ENCODE measurements at places on chromosomes 11 and 22.

DNA sequence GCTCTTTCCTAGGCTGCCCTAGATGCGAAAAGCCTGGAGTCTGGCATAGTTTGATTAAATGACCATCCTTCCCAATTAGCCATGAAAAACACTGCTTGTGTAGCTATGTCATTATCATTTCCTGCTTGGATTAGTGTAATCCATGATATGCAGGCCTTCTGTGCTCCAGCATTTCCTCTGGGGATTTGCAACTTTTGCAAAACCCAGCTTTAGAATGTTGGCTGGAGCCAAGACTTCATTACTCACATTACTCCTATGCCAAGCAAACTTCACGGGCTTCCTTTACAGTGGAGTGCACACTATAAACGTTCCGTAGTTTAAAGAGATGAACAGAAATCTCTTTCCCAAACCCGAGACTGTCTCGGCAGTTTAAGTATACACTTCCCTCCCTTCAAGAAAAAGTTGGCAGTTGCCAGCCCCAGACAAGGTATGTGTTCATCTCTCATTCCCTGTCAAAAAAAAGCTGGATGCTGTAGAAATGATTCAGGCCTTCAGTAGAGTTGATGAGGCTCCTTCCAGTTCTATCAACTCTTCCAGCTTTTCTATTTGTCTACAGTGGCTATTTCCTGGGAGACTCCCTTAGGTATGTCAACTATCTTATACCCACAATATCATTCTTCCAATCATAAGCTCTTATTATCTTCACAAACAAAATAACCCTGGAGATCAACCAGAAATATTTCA lies 180.0 kb downstream of the MAML2 start:
- peaks cover 5% of the 10 kb centered on the region for H3K36me3 ChIP-seq
- DNase-seq, result no peak
- H3K4me1 ChIP-seq, result peaks cover 44% of the 10 kb centered on the region
- no peak overlapping the region for H3K27ac ChIP-seq
- H3K27me3 ChIP-seq, result no peaks in the 10 kb centered on the region
- no peak overlapping the region for H3K4me3 ChIP-seq

GRCh38 chr11:125253795-125254525 lies 89.4 kb downstream of the PKNOX2 start:
- peaks cover 7% of the 10 kb centered on the region for H3K27me3 ChIP-seq
- H3K36me3 ChIP-seq, result no peaks in the 10 kb centered on the region
- no peak overlapping the region for H3K4me3 ChIP-seq

GRCh38 chr11:84906995-84907394 lies 720.1 kb downstream of the DLG2 start:
- H3K27me3 ChIP-seq, result no peaks in the 10 kb centered on the region
- no peaks in the 10 kb centered on the region for H3K36me3 ChIP-seq

GRCh38 chr11:119520966-119521365 lies 98.0 kb upstream of the THY1 start:
- peak overlapping the region; percentile 70 for H3K27ac ChIP-seq
- DNase-seq, result no peak
- H3K4me1 ChIP-seq, result peaks cover 28% of the 10 kb centered on the region
- no peak overlapping the region for H3K4me3 ChIP-seq
- no peaks in the 10 kb centered on the region for H3K36me3 ChIP-seq
- peaks cover 9% of the 10 kb centered on the region for H3K27me3 ChIP-seq

DNA sequence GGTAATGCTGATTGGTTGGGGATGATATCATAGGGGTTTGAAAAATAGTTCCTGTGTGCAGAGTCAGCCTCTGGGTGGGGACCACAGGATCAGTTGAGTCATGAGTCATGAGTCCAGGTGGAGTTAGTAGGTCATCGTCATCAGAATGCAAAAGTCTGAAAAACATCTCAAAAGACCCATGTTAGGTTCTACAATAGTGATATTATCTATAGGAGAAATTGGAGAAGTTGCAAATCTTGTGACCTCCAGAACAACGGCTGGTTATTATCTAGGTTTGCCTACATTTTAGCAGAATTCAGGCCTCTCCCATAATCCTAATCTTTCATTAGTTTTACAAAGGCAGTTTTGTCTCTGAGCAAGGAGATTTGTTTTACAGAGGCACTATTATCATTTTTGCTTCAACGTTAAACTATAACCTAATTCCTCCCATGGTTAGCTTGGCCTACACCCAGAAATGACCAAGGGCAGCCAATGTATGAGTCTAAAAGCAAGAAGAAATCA lies 38.9 kb downstream of the MS4A2 start:
- DNase-seq, result no peak
- H3K4me3 ChIP-seq, result no peak overlapping the region
- H3K27me3 ChIP-seq, result no peaks in the 10 kb centered on the region
- H3K4me1 ChIP-seq, result peaks cover 21% of the 10 kb centered on the region
- H3K36me3 ChIP-seq, result no peaks in the 10 kb centered on the region
- H3K27ac ChIP-seq, result no peak overlapping the region

DNA sequence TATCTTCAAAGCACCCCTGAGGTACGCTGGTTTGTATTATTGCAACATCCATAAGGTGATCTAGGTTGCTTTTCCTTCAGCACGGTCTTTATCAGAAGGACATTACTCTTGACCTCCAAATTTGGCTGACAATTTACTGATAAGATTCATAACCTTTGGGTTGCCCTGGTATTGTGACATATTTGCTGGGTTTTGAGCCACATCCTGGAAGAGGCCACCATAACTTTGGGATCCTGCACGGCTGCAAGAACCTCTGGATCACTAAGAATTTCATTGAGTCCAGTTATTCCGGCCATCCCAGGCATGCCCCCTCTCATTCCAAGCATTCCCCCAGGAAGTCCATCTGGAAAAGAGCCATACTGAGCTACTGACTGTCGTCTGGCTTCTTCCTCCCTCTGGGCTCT lies 6.5 kb upstream of the PLET1 start:
- H3K4me3 ChIP-seq, result no peak overlapping the region
- no peaks in the 10 kb centered on the region for H3K36me3 ChIP-seq
- no peak overlapping the region for H3K27ac ChIP-seq
- H3K4me1 ChIP-seq, result peaks cover 15% of the 10 kb centered on the region
- H3K27me3 ChIP-seq, result no peaks in the 10 kb centered on the region

- H3K27me3 ChIP-seq, result no peaks in the 10 kb centered on the region
- DNase-seq, result peak; percentile 78
- H3K27ac ChIP-seq, result peak overlapping the region; percentile 99
- H3K4me3 ChIP-seq, result peak overlapping the region; percentile 91
Observed at GRCh38 chr11:61092280-61092766, 10.0 kb upstream of the CD5 start.

DNA sequence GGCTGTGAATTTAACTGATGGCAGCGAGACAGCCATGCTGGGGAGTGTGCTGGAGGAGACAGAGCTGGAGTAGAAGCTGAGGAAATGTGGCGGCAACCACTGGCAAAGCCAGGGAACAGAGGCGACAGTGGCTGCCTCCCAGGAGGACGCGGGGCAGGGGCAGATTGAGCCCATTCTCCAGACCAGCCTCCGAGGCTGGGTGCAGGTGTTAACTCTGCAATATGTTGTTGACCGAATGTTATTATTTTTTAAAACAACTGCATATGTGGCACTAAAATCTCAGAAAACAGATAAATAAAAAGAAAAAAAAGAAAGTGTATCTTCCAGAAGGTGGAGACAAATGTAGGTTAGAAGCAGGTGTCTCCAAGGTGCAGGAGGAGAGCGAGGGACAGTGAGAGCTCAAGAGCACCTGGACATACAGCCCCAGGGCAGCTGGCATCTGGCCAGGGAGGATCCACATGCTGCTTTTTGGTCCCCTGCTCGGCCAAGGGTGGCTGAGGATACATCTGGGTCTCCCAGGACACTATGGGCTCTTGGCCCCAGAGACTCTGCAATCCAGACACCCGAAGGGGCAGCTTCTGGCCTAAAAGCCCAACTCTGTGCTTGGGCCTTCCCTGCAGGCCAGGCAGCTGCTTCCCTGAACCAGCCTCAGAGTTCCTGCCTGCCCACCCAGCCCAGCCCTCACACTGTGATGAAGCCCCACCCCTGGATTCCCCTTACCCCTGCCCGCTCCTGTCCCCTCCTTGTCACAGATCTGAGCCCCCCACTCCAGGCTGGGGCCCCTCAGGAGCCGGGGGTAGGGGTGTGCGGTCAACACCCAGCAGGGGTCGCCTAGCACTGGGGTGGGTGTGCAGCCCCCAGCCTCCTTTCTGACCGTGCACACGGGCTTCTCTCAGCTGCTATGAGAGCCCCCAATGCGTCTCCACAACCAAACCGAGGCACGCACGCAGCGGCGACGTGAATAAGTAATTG lies 12.9 kb downstream of the RTN4R start:
- no peak overlapping the region for H3K27ac ChIP-seq
- no peaks in the 10 kb centered on the region for H3K27me3 ChIP-seq
- no peaks in the 10 kb centered on the region for H3K36me3 ChIP-seq
- no peaks in the 10 kb centered on the region for H3K4me1 ChIP-seq

- no peak overlapping the region for H3K4me3 ChIP-seq
- H3K27ac ChIP-seq, result peak overlapping the region; percentile 78
- H3K4me1 ChIP-seq, result peaks cover 37% of the 10 kb centered on the region
Observed at GRCh38 chr22:30221121-30221992, 25.2 kb downstream of the LIF start.

- H3K4me3 ChIP-seq, result no peak overlapping the region
- DNase-seq, result no peak
- peaks cover 9% of the 10 kb centered on the region for H3K4me1 ChIP-seq
- no peaks in the 10 kb centered on the region for H3K36me3 ChIP-seq
- H3K27me3 ChIP-seq, result peaks cover 63% of the 10 kb centered on the region
Observed at GRCh38 chr22:36819112-36819511, 2.3 kb upstream of the PVALB start.

Measured in stimulated activated naive B cell treated with anti-CD40 and anti-IgM and Interleukin-4, amounts not matched to agents 10 μg/mL and 1 μg/mL and 100 μg/mL, for 72 hours (primary cell).